Upper lobe of right lung (tissue), 1 donor: ENCODE measurements at places on chromosomes 3 and 15. TPM values are rescaled to one million over a fixed set of nuclear protein-coding genes. Genes with fewer than 3 reads are reported as not detected.

The COL6A5 gene
- 6.3 TPM for total RNA-seq

The SH2D7 gene
- not detected for total RNA-seq

- no peaks in the 10 kb centered on the region for H3K4me1 ChIP-seq
- no peak overlapping the region for H3K4me3 ChIP-seq
- no peaks in the 10 kb centered on the region for H3K27me3 ChIP-seq
- peaks cover 98% of the 10 kb centered on the region for H3K36me3 ChIP-seq
Observed at GRCh38 chr15:29712149-29712885, 110.0 kb downstream of the TJP1 start.

The PP2D1 gene
- total RNA-seq, result not detected

The SAMD7 gene
- not detected for total RNA-seq

The SLC2A2 gene
- not detected for total RNA-seq

DNA sequence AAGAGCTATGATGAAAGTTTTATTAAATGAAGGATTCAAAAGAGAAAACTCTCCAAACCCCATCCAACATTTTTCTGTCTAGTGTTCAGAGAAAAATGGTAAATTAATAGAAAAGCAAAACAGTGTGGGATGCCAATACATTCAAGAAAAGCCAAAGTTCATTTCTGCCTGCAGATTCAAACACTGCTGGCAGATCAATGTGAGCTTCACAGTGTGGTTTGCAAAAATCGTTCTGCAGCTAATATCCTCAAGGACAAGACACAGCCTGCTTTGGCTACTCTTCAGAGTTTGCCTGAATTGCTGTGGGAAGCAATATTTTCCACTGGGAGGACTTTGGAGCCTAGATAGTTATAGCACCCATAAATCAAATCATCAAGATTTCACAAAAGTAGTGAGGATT is 619.9 kb upstream of the SUCLG2 start:
- no peak for DNase-seq
- no peaks in the 10 kb centered on the region for H3K36me3 ChIP-seq
- no peaks in the 10 kb centered on the region for H3K27me3 ChIP-seq
- no peak overlapping the region for H3K4me3 ChIP-seq
- no peaks in the 10 kb centered on the region for H3K4me1 ChIP-seq

DNA sequence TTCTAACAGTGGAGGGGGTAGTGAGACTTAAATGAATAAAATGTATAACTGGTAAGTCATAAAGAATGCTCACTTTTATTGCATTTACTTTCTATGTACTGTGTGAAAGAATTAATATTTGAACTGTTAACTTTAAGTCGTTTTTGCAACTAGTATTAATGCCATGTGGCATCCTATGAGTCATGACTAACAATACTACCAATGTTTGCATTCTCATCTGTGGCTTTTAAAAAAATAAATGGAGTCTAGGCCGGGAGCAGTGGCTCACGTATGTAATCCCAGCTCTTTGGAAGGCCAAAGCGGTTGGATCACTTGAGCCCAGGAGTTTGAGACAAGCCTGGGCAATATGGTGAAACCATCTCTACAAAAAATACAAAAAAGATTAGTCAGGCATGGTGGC is 5.2 kb downstream of the C3orf49 start:
- H3K27me3 ChIP-seq, result no peaks in the 10 kb centered on the region
- peaks cover 10% of the 10 kb centered on the region for H3K36me3 ChIP-seq
- H3K4me1 ChIP-seq, result no peaks in the 10 kb centered on the region
- H3K4me3 ChIP-seq, result no peak overlapping the region
- no peak overlapping the region for H3K27ac ChIP-seq
- DNase-seq, result no peak

- H3K4me1 ChIP-seq, result peaks cover 18% of the 10 kb centered on the region
- peaks cover 9% of the 10 kb centered on the region for H3K36me3 ChIP-seq
- no peak overlapping the region for H3K27ac ChIP-seq
- no peak overlapping the region for H3K4me3 ChIP-seq
Observed at GRCh38 chr3:183266454-183266853, 13.4 kb downstream of the B3GNT5 start.

DNA sequence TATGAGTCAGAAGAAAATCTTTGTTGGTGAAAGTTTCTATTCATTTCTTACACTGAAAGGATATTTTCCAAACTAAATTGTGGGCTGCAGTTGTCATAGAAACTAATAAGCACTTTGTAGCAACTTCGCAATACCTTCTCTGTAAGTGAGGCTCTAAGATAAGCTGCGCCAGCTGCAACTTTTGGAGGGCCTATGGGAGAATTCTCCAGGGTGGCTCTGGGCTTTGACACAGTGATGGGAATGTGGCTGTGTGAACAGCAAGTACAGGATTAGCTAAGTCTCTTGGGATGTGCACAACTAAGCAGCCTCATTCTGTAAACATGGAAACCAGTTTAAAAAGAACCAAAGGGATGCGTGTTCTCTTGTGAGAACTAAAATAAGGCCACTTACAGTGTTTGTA is 124.6 kb upstream of the SGO1 start:
- no peaks in the 10 kb centered on the region for H3K36me3 ChIP-seq
- no peaks in the 10 kb centered on the region for H3K27me3 ChIP-seq
- no peak for DNase-seq
- no peak overlapping the region for H3K4me3 ChIP-seq

The DPPA2 gene
- total RNA-seq, result not detected

GRCh38 chr3:30204126-30204525 is 402.3 kb upstream of the TGFBR2 start:
- DNase-seq, result no peak
- H3K4me1 ChIP-seq, result no peaks in the 10 kb centered on the region
- H3K27ac ChIP-seq, result no peak overlapping the region

GRCh38 chr3:15271785-15272381 is 60.5 kb downstream of the SH3BP5 start:
- H3K36me3 ChIP-seq, result peaks cover 10% of the 10 kb centered on the region
- H3K27me3 ChIP-seq, result no peaks in the 10 kb centered on the region
- no peak overlapping the region for H3K4me3 ChIP-seq
- peak overlapping the region; percentile 28 for H3K27ac ChIP-seq
- peak; percentile 80 for DNase-seq
- H3K4me1 ChIP-seq, result peaks cover 52% of the 10 kb centered on the region

DNA sequence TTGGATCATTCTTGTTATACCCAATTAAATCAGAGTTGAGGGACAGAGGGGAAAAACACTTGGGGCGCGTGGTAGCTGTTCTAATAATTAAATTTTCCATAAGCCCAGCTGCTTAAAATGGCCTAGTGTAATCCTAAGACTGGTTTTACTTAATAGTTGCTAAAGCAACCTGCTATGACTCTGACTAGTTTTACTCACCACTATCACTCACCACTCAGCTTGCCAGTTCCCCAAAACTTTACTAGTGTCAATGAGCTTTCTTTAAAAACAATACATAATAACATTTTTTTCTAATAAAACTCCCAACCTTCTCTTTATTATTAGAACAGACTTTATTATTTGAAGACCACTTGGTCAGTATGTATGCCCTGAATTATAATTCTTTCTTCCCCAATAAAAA is 49.6 kb downstream of the ECT2 start:
- H3K4me3 ChIP-seq, result no peak overlapping the region
- no peaks in the 10 kb centered on the region for H3K36me3 ChIP-seq
- DNase-seq, result no peak
- H3K27me3 ChIP-seq, result no peaks in the 10 kb centered on the region

The SLC30A4 gene
- 6.7 TPM for total RNA-seq

The PCOLCE2 gene
- 23.3 TPM for total RNA-seq

DNA sequence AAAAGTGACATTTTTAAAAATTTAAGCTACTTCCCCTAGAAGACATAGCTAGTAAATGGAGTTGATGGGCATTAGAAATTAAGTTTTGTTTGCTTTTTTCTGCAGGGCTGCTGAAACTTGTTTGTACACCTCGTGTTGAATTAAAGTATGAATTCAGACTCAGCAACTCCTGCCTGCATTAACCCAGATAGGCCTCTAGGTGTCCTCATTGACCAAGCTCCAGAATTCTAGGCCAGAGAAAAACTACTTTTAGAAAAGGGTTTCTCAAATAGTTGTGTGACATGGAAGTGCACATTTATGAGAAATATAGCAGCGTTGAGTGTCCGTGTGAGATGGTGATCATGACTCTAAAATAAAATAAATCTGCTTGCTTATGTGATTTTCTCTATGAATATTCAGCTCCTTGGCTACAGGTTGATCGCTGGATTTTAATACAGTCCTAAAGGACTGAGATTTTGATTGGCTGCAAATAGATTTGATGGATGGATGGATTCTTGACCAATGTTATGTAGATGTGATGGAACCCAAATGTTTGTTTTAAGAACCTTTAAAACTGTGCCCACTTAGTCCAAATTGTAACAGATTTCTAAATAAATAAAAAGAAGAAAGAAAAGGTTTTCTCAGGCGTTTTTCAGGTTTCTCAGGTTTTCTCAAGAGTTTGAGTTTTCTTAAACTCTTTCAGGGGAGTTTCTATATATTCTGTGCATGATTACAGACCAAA is 39.4 kb upstream of the LMOD3 start:
- H3K36me3 ChIP-seq, result no peaks in the 10 kb centered on the region
- no peak overlapping the region for H3K4me3 ChIP-seq
- H3K27me3 ChIP-seq, result no peaks in the 10 kb centered on the region
- H3K27ac ChIP-seq, result no peak overlapping the region

GRCh38 chr3:33122991-33123390 is 9.2 kb downstream of the CRTAP start:
- no peak for DNase-seq
- no peak overlapping the region for H3K4me3 ChIP-seq
- peaks cover 72% of the 10 kb centered on the region for H3K36me3 ChIP-seq

DNA sequence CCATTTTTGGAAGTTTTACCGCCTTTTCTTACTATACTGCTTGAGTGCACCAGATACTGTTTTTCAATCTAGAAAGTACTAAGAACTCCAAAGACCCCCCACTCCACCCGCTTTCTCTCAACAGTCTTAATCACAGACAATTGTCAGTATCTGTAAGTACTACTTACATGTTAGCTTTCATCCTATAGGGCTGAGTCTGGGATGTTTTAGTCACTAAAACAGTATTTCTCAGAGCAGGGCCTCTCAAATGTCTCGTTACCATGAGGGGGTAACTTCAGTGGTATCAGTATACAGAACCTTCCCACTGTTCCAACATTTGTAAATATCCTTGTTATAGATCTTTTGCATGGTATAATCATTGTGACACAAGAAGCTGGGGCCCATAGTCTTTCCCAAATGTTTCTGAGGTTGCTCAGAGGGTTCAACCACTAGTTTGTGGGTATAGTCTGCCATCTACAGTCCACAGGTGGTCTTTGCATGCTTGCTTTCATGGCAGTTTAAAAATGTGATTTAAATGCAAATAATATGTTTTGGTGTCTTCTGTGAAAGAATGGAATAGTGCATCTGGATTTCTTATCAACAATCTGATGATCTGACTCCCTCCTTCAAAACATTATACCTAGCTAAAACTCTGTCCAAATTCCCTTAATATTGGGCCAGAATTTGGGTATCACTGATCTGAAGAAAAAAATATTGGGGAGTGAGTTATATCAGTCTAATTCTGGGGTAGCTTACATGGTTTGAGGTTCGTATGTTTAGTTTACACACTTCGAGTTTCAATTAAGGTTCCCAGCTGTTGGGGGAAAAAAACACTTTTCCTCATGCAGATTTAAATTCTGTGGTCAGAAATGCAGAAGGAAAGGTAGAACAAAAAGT is 18.0 kb upstream of the DNAJC13 start:
- no peak for DNase-seq
- peaks cover under 1% of the 10 kb centered on the region for H3K4me1 ChIP-seq
- no peak overlapping the region for H3K27ac ChIP-seq
- H3K4me3 ChIP-seq, result no peak overlapping the region
- no peaks in the 10 kb centered on the region for H3K36me3 ChIP-seq

The RPL29 gene
- total RNA-seq, result 810 TPM

DNA sequence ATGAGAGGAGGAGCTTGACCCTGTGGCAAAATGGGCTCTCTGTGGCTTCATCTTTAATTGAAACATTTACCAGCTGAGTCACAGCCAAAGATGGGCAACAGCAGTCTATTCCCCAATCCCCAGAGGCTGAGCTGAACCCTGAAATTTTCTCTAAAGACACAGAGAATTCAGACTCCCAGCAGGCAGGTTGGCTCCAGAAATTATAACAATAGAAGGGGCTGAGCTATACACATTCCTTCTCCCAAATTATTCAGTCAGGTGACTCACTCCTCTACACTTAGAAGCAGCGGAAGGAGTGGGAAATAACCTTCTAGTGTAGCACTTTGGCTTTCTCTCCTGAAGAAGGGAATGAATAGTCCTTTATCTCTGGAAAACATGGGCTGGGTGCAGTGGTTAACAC is 264.3 kb upstream of the ARHGEF26 start:
- H3K27ac ChIP-seq, result no peak overlapping the region
- no peak for DNase-seq
- no peaks in the 10 kb centered on the region for H3K27me3 ChIP-seq
- H3K4me1 ChIP-seq, result no peaks in the 10 kb centered on the region

DNA sequence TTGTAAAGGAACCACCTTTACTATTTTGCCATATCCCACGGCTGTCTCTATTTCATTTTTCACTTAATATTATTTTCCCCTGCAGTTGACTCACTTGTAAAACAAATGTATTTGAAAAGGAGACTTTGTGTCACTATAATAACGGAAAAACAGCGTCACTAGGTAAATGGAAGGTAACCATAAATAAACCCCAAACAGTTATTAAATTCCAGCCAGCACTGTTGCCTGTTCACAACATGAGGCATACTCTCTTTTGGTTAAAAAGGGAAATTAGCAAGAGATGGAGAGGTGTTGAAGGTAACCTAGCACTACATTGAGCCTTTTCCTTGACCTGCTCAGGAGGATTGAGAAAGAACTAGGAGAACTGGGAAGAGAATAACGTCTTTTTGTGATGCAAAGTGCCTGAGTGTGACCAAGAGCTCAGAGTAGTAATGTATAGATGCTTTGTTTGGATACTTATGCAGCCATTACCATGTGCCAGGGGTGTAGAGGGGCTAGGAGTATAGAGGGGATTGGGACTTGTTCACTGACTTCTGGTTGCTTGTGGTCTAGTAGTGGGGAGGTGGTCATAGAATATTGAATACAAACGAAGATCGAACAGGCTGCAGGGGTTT is 19.6 kb downstream of the FLNB start:
- no peaks in the 10 kb centered on the region for H3K27me3 ChIP-seq
- no peak overlapping the region for H3K4me3 ChIP-seq
- H3K27ac ChIP-seq, result no peak overlapping the region

DNA sequence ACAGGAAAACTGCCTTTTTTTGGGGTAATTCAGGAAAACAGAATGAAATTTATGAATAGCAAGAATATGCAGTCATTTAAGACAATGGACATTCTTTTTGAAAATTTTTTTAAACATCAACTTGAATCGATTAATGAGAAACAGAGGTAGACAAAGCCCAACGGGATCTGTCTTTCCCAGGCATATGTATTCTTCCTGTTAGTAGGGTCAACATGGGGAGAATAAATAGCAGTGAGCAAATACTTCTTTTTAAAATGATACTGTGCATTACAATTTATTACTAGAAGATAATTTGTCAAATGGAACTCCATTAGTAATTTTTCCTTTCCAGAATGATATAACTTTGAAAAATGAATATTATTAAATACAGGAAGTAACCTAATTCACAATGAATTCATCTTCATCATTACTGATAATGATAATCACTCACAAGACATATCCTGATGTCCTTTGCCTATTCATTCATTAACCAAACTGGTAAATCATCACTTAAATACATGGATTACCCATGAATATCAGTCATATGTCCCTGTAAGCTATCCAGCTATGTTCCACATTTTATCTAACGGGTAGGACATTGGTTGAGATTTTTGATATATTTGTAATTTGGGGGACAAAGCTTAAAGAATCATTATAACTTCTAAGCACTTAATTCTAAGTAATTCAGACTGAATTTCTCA is 209.2 kb upstream of the CDIN1 start:
- no peak overlapping the region for H3K27ac ChIP-seq
- H3K4me3 ChIP-seq, result no peak overlapping the region
- no peak for DNase-seq
- H3K36me3 ChIP-seq, result no peaks in the 10 kb centered on the region
- H3K4me1 ChIP-seq, result no peaks in the 10 kb centered on the region
